ENCODE measurements at places on chromosomes 7 and 10. TPM values are rescaled to one million over a fixed set of nuclear protein-coding genes. Genes with fewer than 3 reads are reported as not detected.

DNA sequence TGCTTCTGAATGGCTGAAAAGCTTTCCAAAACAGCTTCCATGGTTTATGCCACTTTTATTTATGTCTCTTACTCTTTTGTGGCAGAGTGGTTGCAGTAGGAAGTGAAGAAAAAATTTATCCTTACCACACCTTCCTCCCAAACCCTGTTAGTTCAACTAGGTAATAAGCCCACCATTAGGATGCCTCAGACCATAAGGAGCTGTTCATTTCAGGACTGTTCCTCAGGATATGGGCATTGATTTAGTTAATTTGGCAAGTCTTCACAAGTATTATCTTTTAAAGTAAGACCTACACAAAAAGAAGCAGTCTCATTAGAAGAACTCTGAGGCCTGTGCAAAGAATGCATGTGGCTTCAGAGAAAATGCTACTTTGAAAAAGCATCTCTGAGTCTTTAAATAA is 82.9 kb upstream of the PDLIM1 start:
- no peak for DNase-seq

DNA sequence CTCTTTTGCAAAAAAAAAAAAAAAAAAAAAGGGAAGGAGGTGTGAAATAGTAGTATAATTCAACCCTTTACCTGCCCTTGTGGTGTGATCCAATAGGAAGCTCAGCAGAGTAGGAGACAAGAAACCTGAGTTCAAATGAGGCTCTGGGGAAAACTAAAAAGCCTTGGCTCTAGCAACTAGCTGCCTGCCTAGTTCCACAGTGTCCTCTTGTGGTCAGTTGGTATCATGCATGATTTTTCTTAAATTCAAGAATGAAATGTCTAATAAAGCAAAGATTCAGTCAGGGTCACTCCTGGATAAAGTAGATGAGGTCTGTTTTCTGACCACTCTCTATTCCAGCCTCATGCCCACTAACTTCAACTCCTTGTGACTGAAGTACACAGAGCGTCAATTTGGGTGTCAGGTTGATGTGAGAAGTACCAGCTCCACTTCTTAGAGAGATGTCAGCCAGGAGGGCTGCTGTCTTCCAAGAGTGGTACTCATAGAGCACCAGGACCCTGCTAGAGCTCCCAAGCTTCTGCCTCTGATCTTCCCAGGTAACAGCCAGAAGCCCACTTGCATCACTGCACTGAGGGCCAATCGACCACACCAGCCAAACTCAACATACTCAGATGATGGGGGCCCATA is 10.5 kb downstream of the LSM5 start:
- no peak for DNase-seq

- no peak for DNase-seq
Observed at GRCh38 chr10:57430376-57430775, 837.3 kb downstream of the IPMK start.

The AKR1C4 gene
- not detected for polyA plus RNA-seq

The BET1 gene
- 23.4 TPM for polyA plus RNA-seq

Measured in hindlimb muscle (tissue), 1 donor.